Mesothelial cell of epicardium (in vitro differentiated cells): ENCODE measurements at places on chromosomes 2 and 18. TPM values are rescaled to one million over a fixed set of nuclear protein-coding genes. Genes with fewer than 3 reads are reported as not detected.
A peak's percentile ranks its signal among the peaks of the same experiment; 100 is the strongest.

DNA sequence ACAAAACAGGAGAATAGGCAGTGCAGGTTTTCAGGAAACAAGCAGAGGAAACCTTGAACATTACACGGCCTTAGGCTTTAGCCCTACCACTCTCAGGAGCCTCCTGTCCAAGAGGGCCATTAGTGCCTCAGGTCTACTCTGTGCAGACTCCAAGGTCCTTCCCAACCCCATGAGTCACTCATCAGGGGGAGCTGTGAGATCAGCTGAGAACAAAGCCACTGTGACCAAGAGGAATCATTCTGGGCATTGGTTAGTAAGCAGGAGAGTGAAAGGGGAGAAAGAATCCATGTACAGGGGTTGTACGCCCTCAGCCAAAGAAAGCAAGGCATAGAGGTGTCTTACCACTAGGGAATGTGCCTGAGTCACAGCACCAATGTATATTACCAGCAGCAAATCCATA lies 680.3 kb downstream of the DPP10 start:
- DNase-seq, result no peak

- no peak for DNase-seq
Measured at GRCh38 chr2:230885463-230886130, 20.9 kb downstream of the ITM2C start.

- no peak for DNase-seq
Measured at GRCh38 chr18:23386317-23386716, 66.8 kb upstream of the RIOK3 start.

DNA sequence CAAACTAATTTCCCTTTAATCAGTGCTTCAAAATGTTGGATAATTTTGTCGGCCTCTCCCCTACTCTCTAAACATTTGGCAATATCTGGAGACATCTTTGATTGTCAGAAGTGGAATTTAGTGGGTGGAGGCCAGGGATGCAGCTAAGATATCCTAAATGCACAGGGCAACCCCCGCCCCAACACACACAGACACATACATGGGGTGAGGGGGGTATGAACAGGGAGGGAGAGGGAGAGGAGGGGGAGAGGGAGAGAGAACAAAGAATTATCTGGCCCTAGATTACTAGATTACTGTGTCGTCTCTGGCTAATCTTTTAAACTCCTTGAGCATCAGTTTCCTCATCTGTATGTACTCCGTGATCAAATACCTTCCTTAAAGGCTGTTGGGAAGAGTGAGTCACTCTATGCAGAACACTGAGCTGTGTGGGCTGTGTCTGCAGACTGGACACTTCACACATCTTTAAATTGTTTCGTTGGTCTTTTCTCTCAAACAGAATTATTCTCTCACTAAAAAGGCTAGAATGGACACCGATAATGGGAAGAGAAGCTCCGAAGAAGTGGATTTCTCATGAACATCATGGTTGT lies 2.9 kb downstream of the RNF149 start:
- DNase-seq, result no peak

DNA sequence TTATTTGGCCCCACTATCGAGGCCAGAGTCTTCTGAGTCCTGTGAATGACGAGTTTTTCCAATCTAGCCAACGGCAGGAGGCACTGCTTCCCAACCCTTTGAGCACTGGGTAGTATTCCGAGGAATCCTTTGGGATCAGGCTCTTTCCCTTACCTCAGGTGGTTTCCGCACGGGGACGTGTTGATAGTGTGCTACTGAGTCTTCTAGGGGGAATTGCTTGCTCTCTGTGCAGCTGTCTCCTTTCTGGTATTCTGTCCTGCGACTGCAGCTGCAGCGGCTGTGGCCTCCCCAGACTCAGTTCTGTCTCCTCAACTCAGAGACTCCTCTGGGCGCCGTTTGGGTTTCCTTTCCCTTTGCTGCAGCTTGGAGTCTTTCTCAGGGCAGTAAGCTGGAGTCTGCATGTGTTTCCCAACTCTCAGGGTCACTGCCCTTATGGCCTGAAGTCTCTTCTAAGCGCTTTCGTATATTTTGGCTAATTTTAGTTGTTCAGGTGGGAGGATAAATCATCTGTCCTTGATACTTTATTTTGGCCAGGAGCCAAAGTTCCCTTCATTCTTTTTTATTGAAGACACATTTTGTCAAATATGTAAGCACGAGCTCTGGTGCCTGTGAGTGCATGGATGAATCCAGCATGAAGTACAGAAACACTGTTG lies 118.4 kb downstream of the MAP4K4 start:
- no peak for DNase-seq

RTP5 gene
- total RNA-seq, result not detected in 3 replicates

DNA sequence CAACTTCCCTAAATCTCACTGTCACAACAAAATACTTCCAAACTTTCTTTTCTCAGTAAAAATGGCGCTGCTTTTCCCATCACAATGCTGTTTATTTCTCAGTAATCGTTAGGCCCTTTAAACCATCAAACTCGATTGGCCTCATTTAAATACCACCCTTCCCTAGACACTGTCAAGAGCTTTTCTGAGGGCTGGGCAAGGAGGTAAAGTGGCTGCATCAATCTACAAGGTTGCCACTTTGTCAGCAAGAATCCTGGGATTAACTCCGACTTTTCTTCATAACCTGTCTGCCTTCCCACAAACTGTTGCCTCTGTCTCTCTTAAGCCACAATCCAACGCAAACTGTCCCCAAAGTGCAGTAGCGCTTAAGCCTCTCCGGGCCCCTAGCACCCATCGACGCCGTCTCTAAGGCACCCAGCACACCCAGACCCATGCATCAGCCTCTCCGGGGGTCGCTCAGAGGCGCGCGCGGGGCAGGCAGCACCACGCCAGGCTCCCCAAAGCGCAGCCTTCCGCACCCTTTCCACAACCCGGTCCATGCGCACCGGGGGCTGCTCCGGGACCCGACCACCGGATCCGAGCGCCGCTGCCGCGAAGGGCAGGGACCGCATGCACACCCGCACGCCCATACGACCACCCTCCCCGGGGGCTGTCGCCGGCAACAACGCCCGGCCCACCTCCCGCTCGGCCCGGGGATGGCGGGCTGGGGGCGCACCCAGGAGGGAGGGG lies 683 bp downstream of the MBOAT2 start:
- peak; percentile 34 for DNase-seq
